Activated CD4-positive, alpha-beta memory T cell treated with anti-CD3 and anti-CD28 coated beads, Interleukin-2, amount 10 ng/mL, durations not matched to agents 7 days and 5 days (primary cell): ENCODE measurements at places on chromosomes 3 and 15.
A peak's percentile ranks its signal among the peaks of the same experiment; 100 is the strongest.

DNA sequence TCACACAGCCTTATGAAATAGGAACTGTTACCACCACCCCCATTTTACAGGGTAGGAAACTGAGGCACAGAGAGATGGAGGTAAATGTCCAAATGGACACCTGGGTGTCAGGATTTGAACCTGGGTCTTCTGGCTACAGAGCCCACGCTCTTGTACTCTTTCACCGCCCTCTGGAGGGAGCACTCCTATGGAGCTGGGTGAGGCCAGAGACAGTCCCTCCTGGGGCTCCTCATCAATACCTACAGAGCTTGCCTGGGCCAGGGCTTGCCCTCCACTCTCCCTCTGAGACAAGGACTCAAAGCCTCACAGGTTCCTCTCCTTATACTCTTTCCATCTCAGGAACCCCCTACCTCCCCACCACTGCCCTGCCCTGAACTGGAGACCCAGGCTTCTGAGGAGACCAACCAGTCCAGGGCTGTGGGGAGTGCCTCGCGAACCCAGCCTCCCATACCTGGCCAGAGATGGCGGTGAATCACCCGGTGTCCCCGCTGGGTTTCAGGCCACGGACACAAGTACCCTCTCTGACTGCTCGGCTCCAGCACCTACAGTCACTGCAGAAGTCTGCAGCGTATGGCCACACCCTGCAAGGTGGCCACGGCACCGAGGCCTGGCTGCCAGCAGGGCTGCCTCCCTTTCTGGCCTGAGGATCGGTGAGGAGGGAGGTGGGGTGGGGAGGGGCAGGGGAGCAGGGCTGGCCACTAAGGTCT, 22.1 kb upstream of the ATP2B2 start:
- no peak for DNase-seq

- DNase-seq = peak; percentile 41
Observed at GRCh38 chr3:54427941-54428871, 305.9 kb downstream of the CACNA2D3 start.

- DNase-seq = no peak
Observed at GRCh38 chr3:28232659-28233058, 8.8 kb upstream of the CMC1 start.

GRCh38 chr3:156606729-156607128, 51.8 kb upstream of the SSR3 start:
- DNase-seq = no peak
